Stimulated activated CD4-positive, alpha-beta T cell treated with anti-CD3 and anti-CD28 coated beads, Interleukin-4, amount 100 ng/mL, for 48 hours (primary cell): ENCODE measurements at places on chromosomes 16 and 17.
A peak's percentile ranks its signal among the peaks of the same experiment; 100 is the strongest.

GRCh38 chr17:45279898-45280297 lies 18.0 kb upstream of the SPATA32 start:
- no peak for DNase-seq

DNA sequence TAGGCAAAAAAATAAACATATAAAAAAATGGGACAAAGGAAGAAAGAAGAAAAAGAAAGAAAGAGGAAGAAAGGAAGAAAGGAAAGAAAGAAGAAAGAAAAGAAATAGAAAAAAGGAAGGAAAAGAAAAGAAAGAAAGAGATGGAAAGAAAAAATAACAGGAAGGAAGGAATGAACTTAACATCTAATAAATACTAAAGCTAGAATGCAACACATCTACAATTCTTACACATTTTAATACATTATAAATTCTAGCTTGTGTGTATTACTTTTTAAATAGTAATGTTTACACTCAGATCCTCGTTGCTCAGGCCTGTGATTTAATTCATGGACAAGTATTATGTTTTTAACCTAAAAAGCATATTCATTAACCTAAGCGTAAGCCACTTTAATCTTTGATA lies 703.0 kb upstream of the KIF2B start:
- DNase-seq: no peak

DNA sequence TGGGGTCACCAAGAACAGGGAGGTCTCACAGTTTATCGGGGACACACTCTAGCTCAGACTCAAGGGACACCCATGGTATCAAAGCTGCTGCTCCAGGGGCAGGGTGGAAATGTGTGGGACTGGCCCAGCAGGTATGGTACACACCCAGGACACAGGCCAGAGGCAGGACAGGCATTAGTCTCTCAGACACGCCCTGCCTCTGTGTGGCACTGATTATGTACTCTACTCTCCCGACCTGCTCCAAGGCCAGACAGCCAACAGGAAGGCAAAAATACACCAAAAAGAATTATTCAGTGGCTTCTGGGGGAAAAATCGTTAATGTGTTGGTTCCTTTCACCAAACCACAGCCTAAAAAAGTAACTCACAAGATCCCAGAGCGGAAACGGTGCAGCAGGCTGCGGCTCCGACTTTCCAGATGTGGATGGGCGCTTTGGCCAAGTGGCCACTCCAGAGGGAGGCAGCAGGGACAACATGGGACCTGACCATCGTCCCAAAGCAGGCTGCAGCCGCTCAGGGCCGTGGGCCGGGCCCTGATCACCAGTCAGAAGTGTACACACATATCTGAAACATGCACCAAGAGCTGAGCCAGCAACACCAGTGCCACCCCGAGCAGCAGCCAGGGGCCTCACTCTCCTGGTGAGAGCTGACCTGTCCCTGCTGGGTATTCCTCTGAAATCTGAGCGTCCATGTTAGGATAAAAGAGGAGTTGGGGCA lies 1.0 kb upstream of the SIRT7 start:
- DNase-seq: no peak

GRCh38 chr17:61404913-61405685 lies 5.5 kb downstream of the TBX2 start:
- DNase-seq: no peak

GRCh38 chr17:59154721-59155438 lies at the start of gene SKA2:
TSS of gene SKA2 (minus strand) at chr17:59155186. CDS start at chr17:59155163, 23 bp downstream.
- peak; percentile 89 for DNase-seq

- no peak for DNase-seq
These were observed 55.7 kb upstream of the FBXO47 start for GRCh38 chr17:39022924-39023323.

DNA sequence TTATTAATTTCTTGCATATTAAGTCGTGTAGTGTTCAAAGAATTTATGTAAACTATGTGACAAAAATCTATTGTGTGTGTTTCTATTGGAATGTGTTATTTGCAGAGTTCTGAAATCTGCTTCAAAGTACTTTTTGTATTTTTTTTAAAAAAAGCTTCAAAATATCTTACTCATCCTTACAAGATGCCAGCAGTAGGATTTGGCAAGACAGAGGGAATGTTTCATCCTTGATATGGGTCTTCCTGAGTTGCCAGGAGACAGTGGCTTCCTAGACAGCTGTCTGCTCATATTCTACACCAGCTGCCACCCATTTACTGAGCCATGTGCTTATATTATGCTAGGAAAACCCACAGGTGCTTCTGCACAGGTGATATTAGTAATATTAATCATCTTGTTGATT lies 36.4 kb downstream of the EFCAB5 start:
- no peak for DNase-seq

DNA sequence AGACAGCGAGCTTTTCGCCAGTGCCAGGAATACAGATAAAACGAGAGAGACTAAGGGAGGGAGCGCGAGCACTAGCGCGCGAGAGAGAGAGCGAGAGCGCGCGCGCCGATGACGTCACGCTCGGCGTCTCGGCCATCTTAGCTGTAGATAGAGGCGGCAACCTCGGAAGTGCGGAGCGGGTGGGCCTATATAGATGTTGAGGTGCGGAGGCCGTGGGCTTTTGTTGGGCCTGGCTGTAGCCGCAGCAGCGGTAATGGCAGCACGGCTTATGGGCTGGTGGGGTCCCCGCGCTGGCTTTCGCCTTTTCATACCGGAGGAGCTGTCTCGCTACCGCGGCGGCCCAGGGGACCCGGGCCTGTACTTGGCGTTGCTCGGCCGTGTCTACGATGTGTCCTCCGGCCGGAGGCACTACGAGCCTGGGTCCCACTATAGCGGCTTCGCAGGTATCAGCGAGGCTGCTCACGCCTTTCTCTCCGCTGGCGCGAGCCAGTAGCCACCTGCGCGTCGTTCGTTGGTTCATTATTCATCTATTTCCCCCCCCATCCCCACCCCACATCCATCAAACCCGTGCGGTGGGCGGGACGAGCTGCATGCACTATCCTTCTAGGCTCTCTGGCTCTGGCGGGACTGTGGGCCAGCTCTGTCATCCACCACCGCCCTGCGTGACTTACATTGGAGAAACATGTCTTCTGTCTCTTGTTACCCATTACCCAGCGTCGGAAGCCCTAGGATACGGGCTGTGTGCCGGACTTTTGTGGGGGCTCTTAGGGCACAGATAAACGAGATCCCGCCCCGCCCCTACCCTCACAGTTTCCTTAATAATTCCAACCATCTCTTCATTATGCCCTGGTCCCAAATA lies 795 bp downstream of the CYB5D2 start:
- peak; percentile 82 for DNase-seq

- no peak for DNase-seq
These were observed 18.6 kb downstream of the COG7 start for GRCh38 chr16:23434380-23434779.

GRCh38 chr16:17412221-17412620 lies 58.5 kb downstream of the XYLT1 start:
- DNase-seq: no peak

GRCh38 chr17:59149841-59150511 lies 5.0 kb downstream of the SKA2 start:
- no peak for DNase-seq

- no peak for DNase-seq
These were observed 549.9 kb upstream of the CDH5 start for GRCh38 chr16:65816556-65816955.

DNA sequence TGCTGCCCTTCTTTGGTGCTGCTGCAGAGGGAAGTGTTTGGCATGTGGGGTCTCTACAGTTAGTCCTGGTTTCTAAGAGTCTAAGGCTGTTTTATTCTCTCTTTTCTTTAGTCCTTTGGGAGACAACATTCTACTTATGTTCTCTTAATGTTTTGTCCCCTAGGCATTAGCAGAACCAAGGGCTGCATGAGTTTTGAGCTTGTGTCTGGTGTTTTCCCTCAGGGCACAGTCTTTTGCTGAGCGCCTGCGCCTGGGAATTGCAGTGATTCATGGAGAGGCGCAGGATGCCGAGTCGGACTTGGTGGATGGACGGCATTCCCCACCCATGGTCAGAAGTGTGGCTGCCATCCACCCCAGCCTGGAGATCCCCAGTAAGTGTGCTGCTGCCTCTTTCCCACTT lies 41.1 kb upstream of the SLC5A10 start:
- DNase-seq: no peak

GRCh38 chr16:19607616-19608280 lies 52.2 kb downstream of the VPS35L start:
- DNase-seq: no peak

DNA sequence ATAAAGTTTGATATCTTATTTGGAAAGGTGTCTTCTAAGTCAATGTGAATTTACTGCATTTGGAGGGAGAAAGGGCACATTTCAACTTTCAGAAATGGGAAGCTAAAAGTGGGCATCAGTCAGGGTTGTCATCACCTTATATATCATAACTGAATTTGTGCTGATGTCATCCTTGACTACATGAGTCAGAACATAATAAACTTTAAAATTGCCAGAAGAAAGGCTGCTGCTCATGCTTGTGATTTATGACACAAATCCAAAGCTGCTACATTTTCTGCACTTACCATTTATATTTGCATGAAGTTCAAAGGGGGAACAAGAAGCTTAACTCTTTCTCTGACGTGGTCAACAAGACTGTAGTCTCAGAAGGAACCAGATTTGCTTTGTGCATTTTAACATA lies 196.6 kb downstream of the UTP18 start:
- no peak for DNase-seq

DNA sequence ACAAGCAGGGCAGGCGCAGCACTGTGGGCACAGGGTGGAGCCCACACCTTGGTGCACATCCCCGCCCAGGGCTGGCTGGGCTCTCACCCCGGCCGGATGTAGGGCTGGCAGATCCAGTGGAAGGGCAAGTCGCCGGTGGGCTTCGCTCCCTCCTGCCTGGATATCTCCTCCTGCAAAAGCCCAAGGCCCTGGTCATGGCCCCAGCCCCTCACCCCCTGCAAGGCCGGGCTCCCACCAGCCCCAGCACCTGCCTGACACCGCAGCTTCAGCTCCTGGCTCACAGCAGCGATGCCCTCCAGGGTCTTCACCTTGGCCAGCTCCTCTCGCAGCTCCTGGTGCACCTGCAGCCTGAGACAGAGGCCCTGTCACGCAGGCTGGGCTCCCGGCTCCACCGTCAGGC lies 5.0 kb downstream of the DUS1L start:
- DNase-seq: no peak

- no peak for DNase-seq
These were observed 15.4 kb upstream of the NLRC3 start for GRCh38 chr16:3592559-3592958.

DNA sequence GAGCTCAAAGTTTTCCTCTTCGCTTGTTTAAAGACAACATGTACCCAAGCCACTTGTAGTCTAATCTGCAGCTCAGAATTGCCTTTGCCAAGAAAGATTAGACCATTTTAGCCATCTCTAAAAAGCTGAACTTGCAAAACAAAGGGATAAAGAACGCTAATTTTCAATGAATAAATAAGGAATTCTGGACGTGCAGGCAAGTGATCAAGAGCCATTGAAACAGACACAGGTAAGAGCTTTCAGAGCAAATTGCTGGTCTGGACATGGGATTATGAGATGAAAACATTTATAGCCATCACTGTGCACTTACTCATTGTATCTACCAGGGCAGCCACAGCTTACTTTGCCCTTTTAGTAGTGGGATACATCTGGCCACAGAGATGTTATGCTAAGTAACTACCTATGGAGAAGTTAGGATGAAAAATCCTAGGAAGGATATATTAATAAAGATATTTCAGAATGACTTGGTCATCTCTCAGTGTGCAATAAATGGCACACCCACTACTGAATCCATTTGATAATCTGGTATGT lies 44.4 kb downstream of the RND2 start:
- no peak for DNase-seq
